ENCODE measurements at places on chromosomes 4 and X.

GRCh38 chr4:6338175-6338950, 68.7 kb downstream of the WFS1 start:
- no peak for DNase-seq

DNA sequence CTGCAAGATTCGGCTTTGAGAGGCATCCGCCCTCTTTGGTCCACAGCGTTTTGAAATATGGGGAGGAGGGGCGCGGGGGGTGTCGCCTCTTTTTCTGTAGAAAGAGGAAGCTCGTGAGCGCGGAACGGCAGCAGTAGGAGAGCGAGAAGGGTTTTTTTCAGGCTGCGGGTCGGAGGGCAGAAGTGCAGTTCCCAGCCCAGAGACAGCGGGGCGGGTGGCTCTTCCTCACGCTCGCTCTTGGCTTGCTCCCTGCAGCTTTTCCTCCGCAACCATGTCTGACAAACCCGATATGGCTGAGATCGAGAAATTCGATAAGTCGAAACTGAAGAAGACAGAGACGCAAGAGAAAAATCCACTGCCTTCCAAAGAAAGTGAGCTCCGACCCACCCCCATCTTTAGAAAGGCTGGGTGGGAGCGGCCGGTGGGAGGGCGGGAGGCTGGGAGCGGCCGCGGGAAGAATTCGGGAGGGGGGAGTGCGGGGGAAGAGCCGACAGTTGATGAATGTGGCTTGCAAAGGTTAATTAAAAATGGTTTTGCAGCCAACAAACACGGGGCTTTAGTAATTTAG, 1.2 kb downstream of the TMSB4X start:
- DNase-seq = peak; percentile 12

- no peak for DNase-seq
Measured at GRCh38 chr4:184994010-184994622, 24.2 kb upstream of the HELT start.

DNA sequence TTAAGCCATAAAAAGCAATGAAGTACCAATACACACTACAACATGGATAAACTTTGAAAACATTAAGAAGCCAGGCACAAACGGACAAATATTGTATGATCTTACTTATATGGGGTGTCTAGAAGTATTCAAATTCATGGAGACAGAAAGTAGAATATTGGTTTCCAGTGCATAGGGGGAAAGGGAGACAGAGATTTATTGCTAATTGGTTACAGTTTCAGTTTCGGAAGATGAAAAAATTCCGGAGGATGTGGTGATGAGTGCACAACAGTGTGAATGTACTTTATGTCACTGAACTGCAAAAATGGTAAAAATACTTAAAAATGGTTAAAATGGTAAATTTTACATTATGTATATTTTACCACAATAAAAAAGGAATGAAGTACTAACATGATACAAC, 5.1 kb upstream of the PRDX4 start:
- no peak for DNase-seq

- no peak for DNase-seq
Measured at GRCh38 chr4:24795666-24796381, 451 bp downstream of the SOD3 start.

DNA sequence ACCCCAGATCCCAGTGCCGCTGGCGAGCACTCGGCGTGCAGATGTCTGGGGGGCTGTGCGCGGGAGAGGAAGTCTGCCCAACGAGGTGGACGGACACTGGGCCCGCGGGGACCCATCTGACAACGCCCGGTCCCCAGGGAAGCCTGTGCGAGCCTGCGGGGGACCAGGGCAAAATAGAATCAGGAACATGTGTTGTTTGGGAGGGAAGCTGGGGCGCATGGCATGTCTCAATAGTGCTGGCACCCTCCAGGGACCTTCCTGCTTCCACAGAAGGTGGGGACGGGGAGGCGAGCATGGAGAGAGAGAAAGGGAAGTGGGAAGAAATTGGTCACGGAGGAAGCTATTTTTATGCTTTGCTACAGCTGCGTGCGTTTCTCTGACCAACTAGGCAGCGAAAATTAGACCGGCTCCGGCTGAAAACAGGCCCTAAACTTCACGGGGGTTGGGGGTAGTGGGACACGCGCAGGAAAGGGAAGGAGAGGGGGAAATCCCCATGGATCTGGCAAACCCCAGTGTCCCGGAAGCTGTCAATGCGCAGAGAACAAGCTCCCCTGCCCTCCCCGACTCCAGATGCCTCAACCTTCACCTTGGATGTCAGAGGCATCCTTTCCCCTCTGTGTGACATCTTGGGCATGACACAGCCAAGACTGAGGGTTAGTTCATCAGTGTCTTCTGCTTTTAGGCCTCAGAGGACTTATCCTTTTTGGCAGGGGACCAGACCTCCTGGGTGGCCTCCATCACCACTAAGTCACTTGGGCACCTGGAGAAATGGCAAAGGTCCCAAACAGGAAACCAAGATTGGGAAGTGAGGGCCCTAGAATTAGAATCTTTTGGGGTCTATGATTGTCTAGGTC, 169.8 kb upstream of the BCOR start:
- no peak for DNase-seq

- no peak for DNase-seq
Measured at GRCh38 chr4:572594-572993, 3.5 kb downstream of the TMEM271 start.
